ENCODE measurements at places on chromosomes 4 and X.

DNA sequence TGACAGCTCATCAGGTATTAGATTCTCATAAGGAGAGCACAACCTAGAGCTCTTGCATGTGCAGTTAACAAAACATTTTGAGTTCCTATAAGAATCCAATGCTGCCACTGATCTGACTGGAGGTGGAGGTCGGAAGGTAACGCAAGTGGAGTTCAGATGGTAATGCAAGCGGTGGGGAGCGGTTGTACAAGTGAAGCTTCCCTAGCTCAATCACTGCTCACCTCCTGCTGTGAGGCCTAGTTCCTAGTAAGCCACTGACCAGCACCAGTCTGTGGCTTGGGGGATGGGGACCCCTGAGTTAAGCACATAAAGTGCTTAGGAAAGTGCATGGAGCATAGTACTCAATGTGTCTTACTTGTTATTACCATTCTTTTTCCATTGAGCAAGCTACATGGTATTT, 983.2 kb upstream of the IGFBP7 start:
- DNase-seq: no peak

GRCh38 chr4:40548256-40548655, 81.4 kb downstream of the RBM47 start:
- no peak for DNase-seq

- no peak for DNase-seq
Measured at GRCh38 chr4:177266506-177266905, 43.2 kb upstream of the NEIL3 start.

DNA sequence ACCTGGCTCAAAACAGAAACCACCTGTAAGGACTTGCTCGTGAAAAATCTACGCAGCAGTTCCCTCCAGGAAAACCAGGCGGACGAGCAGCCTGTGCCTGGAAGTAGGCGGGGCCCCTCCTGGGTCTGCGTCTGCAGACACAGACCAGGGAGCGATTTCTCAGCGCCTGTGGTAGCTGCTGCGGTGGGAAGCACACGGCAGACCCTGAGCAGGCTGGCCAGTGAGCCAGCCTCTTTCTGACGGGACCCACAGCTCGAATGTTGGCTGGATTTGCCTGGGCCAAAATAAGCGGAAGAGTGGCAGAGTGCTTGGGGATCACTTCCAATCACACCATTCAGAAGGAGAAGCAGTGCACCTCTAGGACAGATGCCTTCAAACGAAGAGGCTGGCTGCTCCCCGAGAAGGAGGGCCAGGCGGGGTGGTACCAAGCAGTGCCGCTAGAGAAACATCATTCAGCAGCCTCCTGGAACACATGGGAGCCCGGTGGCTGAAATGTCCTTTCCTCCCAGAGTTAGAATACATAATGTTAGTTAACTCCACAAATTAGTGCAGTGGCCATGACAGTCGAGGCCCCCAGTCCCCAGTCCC, 85.9 kb downstream of the GATB start:
- DNase-seq: no peak

- DNase-seq: no peak
Measured at GRCh38 chrX:130267956-130268448, 697 bp downstream of the ZNF280C start.
